ENCODE measurements at places on chromosomes 2 and 18.

GRCh38 chr18:3498698-3499471 lies 48.9 kb downstream of the TGIF1 start:
- peak; percentile 35 for DNase-seq

GRCh38 chr2:177000061-177000714 lies 212.4 kb upstream of the HNRNPA3 start:
- DNase-seq, result no peak

GRCh38 chr18:41577529-41577928 lies 377.5 kb upstream of the PIK3C3 start:
- DNase-seq, result no peak

- no peak for DNase-seq
These were observed 188.0 kb upstream of the CTAGE1 start for GRCh38 chr18:22605736-22606135.

DNA sequence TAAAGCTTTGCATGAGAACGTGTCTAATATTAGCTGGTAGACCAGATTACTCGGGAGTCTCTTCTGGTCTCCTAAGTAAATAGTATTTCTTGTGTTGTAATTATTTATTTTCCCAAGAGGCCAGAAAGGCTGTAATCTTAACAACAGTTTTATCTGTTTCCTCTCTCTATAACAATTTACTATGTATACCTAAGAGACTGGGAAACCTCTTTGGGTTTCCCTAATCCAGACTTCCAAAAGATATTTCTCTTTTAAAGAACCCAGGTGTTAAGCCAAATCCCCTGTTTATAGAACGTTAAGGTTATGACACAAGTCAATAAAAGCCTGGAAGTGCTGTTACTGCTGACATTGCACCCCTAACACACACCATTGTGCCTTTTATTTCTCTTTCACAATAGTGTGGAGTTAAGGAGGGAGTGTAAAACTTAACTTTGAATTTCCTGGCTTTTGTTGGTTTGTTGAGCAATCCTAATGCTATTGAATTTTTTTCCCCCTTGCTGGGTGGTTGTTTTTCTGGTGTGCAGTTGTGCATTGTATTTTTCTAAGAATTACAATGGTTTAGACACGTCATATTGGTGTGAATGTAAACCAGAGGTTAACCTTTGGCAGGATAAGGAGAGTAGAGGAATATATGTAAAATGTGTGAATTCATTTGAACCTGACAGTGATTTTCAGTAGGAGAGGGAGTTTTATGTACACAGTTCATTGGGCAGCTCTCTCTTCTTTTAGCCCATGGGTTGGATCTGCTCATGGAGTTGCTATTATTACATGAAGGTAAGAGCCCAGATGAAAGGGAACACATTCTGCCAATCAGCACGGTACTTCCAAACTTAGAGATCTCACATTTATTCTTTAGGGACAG lies 192.8 kb downstream of the MTX2 start:
- peak; percentile 36 for DNase-seq

DNA sequence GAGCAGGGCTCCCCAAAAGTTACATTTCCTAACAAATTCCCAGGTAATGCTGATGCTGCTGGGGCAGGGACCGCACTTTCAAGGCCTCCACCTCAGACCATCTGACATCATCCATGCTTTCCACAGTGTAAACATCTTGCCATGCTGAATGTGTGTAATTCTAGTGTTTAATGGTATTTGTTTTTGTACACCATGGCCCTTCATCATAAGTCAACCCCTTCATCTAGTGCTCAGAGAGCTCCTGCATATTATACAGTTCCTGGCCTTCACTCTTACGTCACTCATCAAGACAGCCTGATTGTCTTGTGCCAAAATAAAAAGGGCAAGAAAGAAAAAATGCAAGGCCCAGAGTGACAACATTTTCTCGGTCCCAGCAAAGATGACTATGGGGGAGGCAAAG lies 77.5 kb upstream of the ZFP36L2 start:
- no peak for DNase-seq

GRCh38 chr18:3107740-3108151 lies 94.8 kb upstream of the LPIN2 start:
- DNase-seq, result no peak

DNA sequence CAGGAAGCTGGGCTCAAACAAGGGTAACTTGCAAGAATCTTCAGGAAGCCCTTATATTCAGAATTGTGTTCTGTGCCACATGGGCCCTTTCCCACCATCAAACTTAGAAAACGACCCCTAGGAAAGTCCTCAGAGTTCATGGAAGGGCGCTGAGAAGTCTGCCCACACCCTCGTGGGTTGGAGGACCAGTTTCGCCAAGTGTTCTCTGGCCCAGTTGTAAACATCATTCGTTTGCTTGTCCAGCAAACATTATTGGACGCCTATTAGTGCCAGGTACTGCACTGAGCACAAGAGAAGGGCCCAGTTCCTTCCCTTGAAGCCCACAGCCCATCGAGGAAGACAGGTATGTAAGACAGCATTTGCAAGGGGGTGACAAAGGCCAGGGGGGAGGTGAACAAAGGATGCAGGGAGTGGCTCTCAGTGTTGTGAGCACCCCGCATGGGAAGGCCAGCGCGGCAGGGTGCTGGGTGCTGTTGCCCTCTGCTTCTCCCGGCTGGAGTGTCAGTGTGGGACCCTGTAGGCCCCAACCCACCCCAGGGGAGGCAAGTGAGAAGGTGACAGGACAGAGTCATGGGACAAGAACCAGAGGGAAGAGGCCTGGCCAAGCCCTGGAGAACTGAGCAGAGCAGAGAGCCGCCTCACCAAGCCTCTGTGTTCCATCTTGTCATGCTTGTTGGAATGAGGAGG lies 60.2 kb upstream of the ALPP start:
- DNase-seq, result no peak

GRCh38 chr2:128665113-128665512 lies 346.4 kb upstream of the HS6ST1 start:
- DNase-seq, result no peak
